ENCODE measurements at places on chromosomes 2 and 18.

- DNase-seq = no peak
Measured at GRCh38 chr18:63373161-63373560, 6.2 kb upstream of the KDSR start.

- DNase-seq = no peak
Measured at GRCh38 chr2:218016810-218017209, 14.0 kb upstream of the TNS1 start.

GRCh38 chr18:57436191-57436964 lies 1.2 kb downstream of the ONECUT2 start:
- no peak for DNase-seq

DNA sequence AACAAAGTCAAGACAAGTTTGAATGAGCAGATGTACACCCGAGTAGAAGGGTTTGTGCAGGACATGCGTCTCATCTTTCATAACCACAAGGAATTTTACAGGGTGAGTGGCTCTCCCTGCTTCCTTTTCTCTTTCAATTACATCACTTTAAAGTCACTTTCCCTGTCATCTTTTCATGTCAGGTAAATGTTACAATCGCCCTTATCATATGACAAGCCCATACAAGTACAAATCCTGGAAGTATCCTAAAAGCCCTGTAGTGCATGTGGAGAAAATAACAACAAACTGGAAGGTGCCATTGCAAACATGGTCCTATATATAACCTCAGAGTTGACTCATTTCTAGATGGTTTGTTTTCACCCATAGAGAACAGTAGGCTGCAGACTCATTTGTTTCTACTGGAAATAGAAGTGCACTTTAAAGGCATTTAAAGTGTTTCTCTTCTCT lies 126.0 kb downstream of the SP100 start:
- DNase-seq = no peak

- DNase-seq = no peak
Measured at GRCh38 chr2:7270011-7270431, 352.8 kb downstream of the RNF144A start.

GRCh38 chr2:20439193-20439475 lies 7.7 kb upstream of the RHOB start:
- no peak for DNase-seq

DNA sequence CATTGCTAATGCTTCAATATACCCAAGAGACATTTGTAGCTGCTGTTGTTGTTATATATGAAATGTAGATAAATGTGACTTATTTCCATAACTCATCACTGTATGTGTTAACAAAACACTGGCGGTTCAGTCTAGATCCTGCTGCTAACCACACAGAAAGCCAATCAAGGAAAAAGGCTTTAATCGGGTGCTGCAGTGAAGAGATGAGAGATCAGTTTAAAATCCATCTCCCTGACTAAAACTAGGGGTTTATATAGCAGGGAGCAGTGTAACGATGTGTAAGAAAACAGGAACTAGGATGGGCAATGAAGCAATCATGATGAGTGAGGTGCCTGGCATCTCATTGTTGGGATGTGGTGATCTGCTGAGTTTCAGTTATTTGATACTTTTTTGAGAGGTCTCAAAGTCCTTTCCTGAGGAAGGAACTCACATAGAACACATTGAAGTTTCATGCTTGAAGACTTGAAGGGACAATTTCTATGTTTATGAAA lies 677.7 kb upstream of the CDH7 start:
- DNase-seq = no peak

DNA sequence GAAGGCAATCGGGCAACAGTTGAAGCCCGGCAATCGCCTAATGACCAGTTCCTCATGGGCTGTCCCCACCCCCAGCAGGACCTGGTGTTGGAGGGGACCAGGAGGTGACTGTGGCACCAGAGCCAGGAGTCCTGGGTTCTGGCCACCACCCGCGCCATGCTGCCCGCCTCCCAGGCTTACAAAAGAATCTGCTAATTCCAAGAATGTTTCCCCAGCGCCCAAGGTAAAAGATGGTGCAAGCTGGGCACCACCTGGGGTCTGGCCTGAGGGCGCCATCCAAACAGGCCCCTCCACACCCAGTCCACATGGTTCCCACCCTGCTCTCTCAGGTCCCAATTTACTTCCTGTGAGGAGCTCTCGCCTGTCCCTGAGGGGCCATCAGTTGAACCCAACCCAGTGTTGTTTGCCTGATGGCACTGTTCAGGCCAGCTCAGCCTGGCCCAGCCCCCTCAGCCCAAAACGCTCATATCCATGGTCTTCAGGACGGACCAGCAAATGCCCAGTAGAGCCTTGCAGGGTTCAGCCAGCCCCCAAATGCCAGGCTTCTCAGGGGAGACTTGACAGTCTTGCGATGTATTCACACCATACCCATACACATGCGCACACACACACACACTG lies 5.1 kb downstream of the SDC1 start:
- DNase-seq = no peak

DNA sequence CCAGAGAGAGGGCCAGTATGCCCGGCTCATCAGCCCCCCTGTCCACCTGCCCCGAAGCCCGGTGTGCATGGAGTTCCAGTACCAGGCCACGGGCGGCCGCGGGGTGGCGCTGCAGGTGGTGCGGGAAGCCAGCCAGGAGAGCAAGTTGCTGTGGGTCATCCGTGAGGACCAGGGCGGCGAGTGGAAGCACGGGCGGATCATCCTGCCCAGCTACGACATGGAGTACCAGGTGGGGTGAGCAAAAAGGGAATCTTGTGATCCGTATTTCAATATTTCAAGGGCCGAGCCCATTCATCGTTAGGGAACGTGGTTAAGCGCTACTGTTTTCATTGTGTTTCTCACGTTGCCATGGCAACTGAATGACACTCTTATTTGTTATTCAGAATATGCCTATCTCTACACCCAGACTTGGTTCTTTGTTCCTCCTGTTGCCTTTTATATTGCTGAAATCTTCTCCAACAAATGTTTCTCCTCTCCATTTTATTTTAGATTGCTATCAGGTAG lies 81.5 kb downstream of the NRP2 start:
- peak; percentile 23 for DNase-seq

- DNase-seq = no peak
Measured at GRCh38 chr2:151774506-151774905, 40.2 kb upstream of the NEB start.

DNA sequence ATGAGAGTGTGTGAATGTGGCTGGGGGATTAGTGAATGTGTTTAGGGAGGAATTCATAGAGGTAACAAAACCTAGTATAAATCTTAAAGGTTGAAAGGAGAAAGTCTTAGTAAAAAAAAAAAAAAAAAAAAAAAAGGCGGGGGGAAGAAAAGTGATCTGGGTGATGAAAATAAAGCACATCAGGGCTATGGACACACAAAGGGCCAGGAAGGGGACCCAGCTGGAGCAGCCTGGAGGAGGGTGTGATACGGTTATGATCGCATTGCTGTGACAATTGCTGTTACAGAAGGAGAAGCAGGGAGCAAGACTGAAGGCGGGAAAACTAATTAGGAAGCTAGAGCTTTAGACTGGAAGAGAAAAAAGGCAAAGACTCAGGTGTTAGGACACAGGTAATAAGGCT lies 85.4 kb downstream of the DLGAP1 start:
- no peak for DNase-seq

DNA sequence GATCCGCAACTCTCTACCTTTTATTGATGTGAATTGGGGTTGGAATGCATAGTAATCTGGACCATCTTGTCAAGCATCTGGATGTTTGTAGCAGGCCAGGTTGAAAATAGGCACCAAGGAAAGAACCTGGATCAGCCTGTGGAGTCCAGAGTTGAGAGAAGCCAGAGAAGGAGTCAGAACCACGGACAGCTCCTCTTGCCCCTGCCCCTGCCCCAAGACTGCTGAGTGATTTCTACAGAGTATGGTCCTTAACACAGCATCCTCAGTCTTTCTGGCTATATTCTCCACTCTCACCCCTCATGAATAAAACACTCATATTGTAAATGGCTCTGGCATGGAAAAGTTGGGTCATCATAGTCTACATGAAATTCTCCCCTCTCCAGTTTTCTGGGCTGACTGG lies 154.6 kb downstream of the LOXHD1 start:
- no peak for DNase-seq

DNA sequence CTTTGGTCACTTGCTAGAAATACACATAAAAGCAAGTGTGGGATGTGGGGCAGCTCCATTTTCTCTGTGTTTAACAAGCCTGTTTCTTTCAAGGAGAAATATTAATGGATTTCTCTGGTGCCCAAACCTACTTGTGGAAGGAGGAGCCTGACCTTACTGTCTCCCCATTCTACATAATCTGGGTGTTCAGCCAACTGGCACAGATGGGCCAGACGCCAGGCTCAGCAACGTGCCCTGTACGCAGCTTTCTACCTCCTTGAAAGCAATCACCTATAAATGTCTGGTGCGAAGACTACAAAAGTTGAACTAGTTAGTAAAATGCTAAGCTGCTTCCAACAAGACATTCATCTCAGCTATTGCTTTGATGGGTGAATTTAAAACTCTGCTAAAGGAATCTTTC lies 33.2 kb upstream of the MYO3B start:
- DNase-seq = no peak

GRCh38 chr2:163659224-163659623 lies 76.6 kb downstream of the FIGN start:
- DNase-seq = no peak

DNA sequence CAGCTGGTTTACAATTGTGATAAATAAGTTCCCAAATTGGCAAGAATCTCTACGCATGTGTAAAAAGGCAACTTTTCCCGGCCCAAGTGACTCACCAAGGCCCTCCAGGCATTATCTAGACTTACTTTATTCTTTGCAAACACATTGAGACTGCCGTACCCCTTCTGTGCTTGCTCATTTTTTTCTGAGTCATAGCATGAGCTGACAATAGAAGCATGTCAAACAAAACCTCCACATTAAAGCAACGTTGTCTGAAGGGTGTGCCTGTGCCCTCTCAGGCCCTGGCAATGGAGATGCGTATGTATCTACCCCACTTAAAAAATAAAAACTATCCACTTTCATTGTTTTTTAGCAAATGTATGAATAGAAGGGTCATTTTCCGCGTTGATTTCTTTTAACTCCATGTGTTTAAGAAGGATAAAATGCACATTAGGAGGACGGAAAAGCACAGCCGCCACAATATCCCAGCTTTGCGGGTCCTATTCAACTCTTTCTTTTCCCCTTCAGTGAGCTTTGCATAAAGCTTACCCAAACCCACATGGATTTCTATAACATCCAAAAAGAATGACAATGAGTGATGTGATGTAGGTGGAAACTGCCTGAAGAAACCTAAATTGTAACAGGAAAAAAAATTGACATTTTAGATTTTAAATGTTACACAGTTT lies 298.2 kb downstream of the CDCA7 start:
- no peak for DNase-seq

DNA sequence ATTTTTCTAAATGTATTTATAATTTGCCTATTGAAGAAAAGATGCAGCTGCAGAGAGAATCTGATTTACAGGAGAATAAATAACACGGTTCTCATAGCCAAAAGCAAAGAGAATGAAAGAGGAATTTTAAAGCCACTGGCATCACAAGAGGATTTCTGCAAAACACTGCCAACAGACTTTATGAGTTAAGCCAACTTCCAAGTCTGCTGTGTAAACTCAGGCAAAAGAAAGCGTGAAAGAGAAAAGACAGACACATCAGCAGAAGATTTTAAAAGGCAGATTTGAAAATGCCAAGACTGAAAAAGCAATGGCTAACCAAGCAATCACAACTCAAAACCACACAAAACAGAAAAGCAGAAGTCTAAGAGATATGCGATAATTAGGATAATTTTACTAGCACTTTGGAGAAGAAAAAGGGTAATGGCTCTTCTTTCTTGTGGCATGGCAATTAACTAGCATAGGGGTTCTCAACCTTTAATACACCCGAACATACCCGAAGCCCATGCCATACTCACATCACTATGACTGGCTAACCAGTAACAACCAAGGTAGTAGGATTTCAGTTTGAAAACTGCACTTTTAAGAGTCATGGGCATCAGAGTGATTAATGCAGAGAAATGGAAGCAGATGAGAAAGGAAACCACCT lies 4.9 kb downstream of the DARS1 start:
- no peak for DNase-seq

GRCh38 chr2:106296182-106296815 lies 102.2 kb upstream of the UXS1 start:
- DNase-seq = no peak

DNA sequence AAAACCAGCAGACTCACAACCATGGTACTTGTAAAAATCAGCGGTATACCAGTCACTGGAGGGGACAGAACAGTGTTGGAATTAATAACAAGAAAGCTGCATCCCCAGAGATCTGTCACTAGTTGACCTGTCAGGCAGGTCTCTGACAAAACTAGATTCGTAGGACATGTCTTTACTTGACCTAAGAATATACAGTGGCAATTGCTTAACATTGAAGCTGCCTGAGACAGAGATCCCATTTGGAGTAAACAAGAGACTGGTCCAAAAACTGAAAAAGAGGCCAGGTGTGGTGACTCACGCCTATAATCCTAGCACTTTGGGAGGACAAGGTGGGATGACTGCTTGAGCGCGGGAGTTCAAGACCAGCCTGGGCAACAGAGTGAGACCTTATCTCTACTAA lies 7.2 kb upstream of the SS18 start:
- no peak for DNase-seq

DNA sequence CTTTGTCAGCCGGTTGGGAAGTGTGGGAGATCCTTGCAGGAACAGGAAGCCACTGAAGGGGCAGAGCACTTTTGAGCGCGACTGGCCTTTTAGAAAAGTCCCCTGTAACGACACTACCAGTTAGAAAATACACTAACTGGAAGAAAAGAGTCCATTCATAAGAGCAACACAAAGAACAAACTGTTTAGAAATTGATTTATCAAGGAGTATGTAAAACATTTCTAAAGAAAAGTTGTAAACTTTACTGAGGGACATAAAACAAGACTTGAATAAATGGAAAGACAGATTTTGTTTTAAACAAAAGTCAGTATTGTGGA lies 29.8 kb upstream of the POMC start:
- DNase-seq = no peak

GRCh38 chr18:59792353-59792752 lies 95.1 kb upstream of the CCBE1 start:
- no peak for DNase-seq

DNA sequence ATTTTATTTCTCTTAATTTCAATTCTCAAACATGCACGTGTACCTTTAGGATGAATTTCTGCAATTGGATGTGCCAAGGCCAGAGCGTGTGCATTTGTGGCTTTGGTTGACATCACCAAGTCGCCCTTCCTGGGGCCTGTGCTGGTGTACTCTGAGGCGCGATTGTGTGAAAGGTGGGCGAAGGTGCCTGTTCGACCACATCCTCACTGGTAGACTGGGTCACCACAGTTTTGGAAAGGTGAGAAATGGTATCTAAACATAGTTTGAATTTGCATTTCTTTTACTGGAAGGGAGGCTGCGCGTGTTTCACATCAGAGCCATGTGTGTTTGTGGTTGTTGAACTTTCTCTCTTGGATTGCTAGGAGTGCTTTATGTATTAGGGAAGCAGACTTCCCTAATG lies 89.8 kb downstream of the LDLRAD4 start:
- DNase-seq = no peak

GRCh38 chr2:174577967-174578589 lies 19.5 kb downstream of the WIPF1 start:
- DNase-seq = no peak

- no peak for DNase-seq
Measured at GRCh38 chr2:231617059-231617926, 24.6 kb downstream of the TEX44 start.

- DNase-seq = no peak
Measured at GRCh38 chr2:70766357-70767078, 1.5 kb downstream of the ADD2 start.

GRCh38 chr2:184452907-184453306 lies 145.4 kb upstream of the ZNF804A start:
- no peak for DNase-seq

Data from T-helper 2 cell treated with Interferon-gamma antibody and Interleukin-4, amounts not matched to agents 5 μg/mL and 100 μg/mL, for 36 hours (primary cell).